CD4-positive, alpha-beta T cell treated with Interleukin-21 for 1 hour (primary cell): ENCODE measurements at places on chromosomes 5 and 9.

- DNase-seq = no peak
Measured at GRCh38 chr5:159088371-159088770, 11.3 kb downstream of the EBF1 start.

- no peak for DNase-seq
Measured at GRCh38 chr9:8718121-8718725, 918.6 kb upstream of the DMAC1 start.

DNA sequence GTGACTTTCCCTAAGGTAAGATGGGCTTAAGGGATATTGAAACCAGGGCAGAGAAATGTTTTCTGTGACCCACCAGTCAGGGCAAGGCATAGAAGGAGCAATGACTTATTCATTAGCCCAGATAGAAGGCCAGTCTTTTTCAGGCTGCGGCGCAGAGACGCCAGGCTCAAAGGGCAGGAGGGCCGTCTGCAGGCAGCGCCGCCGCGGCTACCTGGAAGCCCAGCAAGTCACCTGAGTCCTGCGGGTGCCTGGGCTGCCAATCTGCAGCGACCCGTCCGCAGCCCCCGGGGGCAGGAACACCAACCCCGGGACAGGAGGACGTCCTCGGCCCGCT lies 322 bp upstream of the SH3GL2 start:
- no peak for DNase-seq

DNA sequence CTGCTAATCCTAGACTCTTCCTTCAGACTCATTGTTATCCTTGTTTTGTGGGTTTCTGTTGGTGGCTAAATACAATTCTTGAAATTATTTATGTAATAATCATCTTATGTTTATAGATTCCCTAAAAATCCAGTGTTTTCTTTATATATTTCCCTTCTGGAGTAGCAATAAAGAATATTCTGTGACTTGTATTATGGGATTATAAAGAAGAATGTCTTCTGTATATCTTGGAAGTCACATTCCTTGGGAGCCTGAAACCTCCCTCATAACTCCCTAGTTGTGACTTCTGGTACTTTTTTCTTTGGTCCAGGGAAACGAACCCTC lies 356.1 kb downstream of the TMEM167A start:
- no peak for DNase-seq

DNA sequence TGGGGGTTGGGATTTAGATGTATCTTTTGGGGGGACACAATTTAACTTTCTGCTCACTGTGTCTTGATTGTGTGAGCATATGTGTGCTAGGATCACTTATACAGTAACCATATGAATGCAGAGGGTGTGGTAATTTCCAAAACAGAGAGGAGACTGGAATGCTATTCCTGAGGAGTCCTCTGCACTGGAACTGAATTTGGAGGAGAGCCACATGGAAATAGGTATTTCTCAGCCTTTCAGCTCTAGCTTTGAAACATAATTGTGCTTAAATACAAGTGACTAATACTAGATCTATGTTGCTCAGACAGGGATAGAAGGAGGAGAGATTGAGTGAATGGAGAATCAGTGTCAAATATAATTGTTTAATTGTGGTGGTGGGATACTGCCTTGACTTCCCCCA lies 45.5 kb downstream of the FOCAD start:
- DNase-seq = no peak

- no peak for DNase-seq
Measured at GRCh38 chr9:132639322-132639721, 30.5 kb downstream of the DDX31 start.

- no peak for DNase-seq
Measured at GRCh38 chr9:136921307-136921706, 23.2 kb downstream of the FBXW5 start.

DNA sequence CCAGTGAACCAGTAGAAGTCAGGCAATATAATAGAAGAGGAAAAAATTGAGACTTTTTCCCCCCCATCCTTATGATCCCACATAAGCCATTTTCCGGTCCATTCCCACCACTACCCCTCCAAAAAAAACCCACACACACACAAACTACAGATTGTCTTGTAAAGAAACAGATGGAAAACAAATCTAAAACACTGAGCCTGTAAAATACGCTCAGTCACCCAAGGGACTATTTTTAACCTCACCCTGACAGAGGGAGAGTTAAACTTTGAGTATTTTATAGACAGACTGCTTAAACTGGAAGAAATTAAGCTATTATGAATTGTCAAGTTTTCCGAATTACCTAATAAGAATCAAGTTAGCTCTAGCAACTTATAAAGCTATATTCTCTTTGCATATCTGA lies 471.8 kb upstream of the C9orf72 start:
- no peak for DNase-seq

DNA sequence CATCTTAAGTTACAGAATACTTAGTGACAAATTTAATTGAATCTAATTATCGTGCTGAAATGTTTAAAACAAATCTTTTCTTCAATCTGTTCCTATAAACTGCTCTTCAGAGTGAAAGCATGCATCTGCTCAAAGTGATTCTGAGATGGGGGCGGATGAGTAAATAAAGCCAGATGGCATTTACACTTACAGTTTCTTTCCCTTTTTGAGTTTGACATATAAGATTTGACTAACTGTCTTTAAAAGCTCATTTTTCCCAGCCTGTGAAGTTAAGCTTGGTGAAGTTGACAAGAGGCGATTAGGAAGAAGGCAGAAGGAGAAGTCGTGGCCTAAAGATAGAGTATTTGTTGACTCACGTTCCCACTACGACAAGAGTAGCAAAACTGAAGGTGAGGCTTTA lies 137.4 kb downstream of the LPAR1 start:
- no peak for DNase-seq

- DNase-seq = no peak
Measured at GRCh38 chr9:122168356-122168755, 8.6 kb downstream of the MORN5 start.

DNA sequence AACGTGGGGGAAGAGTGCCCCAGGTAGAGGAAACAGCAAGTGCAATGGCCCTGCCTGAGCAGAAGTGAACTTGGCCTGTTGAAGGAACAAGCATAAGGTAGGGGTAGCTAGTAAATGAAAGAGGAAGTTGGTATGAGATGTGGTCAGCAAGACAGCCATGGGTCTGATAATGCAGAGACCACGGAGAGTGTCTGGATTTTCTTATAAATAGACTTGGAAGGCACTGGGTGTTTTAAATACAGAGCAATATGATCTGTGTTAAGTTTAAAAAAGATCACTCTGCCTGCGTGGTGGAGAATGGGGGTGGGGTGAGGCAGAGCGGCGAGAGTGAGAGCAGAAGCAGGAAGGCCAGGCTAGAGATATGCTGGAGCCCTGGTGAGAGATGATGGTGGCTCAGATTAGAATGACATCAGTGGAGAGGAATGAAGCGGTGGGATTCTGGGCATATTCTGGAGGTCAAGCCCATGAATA lies 4.2 kb downstream of the ADAM19 start:
- peak; percentile 43 for DNase-seq

- DNase-seq = no peak
Measured at GRCh38 chr5:45793638-45794532, 97.7 kb upstream of the HCN1 start.

DNA sequence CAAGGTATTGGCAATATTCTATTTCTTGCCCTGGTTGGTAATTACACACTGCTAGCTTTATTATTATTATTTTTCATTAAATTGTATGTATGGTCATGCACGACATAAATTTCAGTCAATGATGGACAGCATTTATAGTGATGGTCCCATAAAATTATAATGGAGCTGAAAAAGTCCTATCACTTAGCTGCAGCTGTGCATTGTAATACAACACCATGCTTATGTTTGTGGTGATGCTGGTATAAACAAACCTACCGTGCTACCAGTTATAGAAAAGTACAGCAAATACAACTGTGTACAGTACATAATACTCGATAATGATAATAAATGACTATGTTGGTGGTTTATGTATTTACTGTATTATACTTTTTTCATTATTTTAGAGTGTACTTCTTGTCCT lies 65.5 kb downstream of the NR3C1 start:
- DNase-seq = no peak

- no peak for DNase-seq
Measured at GRCh38 chr5:100641833-100642232, 106.7 kb downstream of the FAM174A start.

DNA sequence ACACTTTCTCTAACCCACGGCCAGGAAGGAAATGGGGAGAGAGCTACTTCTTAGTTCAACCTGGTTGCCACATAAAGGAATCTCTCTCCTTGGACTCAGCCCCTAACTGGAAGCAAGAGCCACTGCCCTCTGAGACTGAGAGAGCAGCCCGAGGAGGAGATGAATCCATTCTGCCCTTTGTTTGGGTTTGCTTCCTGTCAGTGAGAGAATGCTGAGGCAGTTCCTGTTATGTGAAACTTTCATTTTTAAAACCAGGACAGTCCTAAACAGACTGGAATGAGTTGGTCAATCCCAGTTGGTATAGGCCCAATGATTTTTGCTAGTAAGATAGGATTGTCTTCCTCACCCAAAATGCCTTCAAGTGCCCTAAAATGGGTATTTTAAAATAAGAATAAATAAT lies 205.1 kb downstream of the NTRK2 start:
- DNase-seq = no peak

GRCh38 chr5:58060996-58061395 lies 398.9 kb downstream of the PLK2 start:
- DNase-seq = no peak

- peak; percentile 39 for DNase-seq
Measured at GRCh38 chr9:77475641-77476473, 172.3 kb downstream of the GNA14 start.

DNA sequence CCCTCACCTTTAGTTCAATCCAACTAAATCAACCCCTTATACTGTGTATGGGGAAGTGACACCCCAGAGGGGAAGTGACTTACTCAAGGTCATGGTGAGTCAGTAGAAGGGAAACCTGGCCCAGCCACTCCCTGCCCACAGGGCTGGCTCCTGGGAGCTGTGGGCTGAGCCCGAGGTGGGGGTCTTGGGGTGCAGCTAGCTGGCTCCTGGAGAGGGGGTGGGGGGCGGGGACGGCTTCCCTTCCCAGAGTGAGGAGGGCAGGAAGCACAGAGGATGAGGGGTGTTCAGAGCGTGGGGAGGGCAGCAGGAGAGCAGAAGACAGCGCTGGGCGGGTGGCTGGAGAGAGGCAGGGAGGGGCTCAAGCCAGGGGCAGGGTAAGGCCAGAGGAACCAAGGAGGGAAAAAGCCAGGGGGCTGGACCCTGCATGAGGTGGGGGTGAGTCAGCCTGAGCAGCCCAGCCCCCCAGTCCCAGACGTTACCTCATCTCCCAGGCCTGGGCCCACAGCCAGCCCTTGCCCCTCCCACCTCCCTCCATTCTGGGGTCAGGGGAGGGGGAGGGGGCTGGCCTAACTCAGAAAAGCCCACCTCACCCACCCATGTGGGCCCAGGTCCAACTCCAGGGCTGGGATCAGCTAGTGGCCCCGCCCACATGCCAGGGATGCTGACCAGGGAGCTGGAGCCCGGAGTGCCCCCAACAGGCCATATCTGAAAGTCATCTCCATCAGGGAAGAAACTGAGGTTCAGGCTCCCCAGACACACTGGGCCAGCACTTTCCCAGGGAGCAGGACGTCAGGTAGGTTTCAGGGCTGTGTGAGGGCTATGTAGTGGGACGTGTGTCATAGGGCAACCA lies 2.8 kb downstream of the PDLIM7 start:
- peak; percentile 21 for DNase-seq

- DNase-seq = no peak
Measured at GRCh38 chr5:168109441-168109840, 182.0 kb upstream of the WWC1 start.

DNA sequence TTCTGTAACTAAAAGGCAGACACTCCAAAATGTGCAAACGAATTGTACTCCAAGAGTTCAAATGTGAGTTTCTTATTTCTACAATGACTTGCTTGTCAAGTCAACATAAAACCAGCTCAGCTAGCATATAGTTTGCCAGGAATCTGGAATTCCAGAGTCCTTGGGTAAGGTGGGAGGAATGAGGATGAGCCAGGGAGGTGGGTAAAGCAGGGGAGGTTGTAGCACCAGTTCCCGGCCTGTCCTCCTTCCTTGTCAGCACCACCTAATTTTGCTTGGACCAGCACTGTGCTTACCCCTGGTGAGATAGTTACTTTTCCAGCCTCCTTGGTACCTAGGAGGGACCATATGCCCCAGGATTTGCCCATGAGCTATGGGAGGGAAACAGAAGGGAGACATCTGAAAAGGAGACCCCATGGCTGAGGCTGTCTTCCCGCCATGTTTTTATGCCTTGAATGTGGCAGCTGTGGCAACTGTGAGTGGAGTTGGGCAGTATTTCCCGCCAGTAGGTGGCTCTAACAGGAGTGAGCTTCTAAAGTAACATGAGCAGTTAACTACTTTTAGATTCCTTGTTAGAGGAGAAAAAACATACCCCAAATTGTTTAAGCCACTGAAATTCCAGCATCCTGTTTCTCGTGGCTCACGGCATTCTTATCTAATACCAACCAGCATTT lies 302.5 kb downstream of the TENT4A start:
- no peak for DNase-seq

DNA sequence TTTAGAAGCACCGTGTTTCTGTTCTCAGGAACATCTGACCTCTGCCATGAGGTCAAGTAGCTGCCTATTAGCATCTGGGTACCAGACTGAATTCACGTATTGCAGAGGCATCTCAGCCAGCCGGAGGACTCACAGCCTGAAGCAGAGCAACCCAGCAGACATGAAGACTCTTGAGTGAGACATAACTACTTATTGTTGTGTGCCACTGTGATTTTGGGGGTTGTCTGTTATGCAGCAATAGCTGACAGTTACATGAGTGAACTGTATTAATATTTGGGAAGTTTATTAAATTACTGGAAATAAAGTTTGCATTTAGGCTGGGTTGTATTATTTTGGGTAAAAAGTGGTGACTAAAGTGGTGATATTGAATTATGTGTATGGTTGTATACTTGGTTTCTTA lies 1.3 kb upstream of the ACOT12 start:
- no peak for DNase-seq

DNA sequence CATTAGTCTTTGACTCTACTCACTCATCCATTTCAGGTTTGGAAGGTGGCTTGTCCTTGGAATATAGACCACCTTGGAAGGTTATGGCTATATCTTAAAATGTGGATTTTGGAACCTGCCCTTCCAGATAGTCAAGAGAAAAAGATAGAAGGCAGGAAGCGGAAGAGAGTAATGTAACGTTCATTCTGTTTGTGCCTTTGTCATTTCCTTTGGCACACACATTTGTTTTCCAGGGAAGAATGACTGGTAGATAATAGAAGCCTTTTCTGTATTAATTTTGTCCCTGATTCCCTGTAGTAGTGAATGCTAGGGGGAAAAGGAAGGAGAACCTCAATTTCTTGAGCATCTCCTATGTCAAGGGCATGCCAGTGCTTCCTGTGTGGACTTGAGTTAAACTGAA lies 54.7 kb downstream of the PPIC start:
- no peak for DNase-seq

DNA sequence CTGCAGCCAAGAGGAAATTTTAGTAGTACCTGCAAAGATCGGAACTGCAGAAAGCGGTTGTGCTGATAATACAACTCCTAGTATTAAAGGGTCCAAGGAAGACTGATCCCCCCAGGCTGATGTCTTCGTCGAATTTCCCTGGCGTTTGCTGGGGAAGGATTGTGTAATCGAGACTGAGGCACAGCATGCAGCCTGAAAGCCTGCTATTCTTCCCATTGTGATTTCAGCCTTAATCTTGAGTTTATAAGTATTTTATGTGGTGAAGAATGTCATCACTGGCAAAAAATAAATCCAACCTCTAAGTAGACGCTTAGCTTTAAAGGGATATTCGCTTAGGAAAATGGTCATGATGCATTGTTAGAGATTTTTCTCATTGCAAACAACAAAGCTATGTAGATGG lies 21.3 kb upstream of the LMX1B start:
- DNase-seq = no peak
